Left lung (tissue), 14 donors: ENCODE measurements at places on chromosomes 12 and 14. TPM values are rescaled to one million over a fixed set of nuclear protein-coding genes. Genes with fewer than 3 reads are reported as not detected.

GRCh38 chr14:89473989-89474388 lies 57.0 kb upstream of the FOXN3 start:
- no peak for DNase-seq

DNA sequence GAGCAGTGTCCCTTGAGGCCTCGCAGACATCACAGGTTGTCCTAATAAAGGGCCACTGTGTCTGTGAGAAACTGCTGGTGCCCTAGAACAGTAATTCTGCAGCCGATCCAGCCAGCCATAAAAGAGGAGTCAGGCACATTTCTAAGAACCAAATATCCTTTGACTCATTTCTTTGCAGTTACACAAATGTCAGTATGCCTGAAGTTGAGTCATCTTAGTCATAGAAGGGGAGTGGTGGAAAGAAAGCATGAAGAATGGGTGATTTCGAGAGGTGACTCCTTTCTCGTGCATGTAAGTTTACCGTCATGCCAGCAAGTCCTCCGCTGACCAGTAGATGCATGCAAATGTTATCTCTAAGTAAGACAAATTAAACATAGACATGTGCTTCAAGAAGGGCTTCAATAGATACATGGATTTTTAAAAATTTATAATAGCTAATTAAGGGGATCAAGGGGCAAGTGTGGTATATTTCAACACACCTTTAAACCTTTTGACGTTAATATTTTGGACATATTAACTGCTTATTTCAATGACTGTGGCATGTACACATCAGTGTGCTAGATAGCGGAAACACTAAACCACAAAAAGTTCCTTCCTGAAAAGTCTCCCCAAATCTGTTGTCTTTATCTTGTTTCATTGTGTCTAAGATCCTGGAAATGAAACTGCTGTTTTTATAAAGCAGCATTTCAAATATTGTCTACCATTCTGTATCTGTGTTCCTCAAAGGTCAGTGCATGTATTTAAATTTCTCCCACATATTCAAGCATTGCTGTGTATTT lies 497.4 kb downstream of the NPAS3 start:
- DNase-seq: no peak

GRCh38 chr12:106154751-106155273 lies 16.1 kb upstream of the NUAK1 start:
- no peak for DNase-seq

DNA sequence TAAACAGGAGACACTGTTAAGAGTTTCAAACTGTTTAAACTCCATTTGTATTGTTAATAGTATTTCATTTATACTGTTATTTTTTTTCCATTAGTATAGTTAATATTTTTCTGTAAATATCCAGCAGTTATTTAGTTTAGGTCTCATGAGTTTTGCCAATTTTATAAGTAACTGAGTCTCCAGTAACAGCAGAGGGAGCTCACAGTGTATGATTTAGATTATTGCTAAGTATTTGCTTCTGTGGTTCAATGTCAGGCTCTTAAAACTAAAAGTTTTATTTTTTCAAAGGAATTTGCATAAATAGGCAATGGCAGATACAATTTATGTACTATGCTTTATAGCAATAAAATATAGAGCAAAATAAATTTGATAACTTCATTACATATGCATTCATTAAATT lies 209.7 kb downstream of the ATXN7L3B start:
- DNase-seq: peak; percentile 5

- no peak for DNase-seq
These were observed 5.6 kb downstream of the MARCHF9 start for GRCh38 chr12:57760347-57760982.

Gene NTN4
- polyA plus RNA-seq: 23.0 TPM

Gene TAS2R9
- not detected for polyA plus RNA-seq

Gene CCDC184
- 0.31 TPM for polyA plus RNA-seq
